ENCODE measurements at places on chromosomes 6 and 20.

DNA sequence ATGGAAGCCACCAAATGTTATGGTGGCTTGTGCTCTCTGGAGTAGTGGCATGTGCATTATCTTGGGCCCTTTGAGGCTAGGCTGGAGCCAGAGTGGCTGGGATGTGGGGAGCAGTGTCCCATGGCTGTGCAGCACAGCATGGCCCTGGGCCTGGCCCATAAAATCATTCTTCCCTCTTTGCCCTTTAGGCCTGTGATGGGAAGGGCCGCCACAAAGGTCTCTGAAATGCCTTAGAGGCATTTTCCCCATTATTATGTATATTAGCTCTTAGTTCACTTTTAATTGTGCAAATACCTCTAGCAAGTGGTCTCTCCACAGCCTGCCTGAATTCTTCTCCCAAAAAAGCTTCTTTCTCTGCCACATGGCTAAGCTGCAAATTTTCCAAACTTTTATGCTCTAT, 297.3 kb upstream of the IRAK1BP1 start:
- no peak for DNase-seq

DNA sequence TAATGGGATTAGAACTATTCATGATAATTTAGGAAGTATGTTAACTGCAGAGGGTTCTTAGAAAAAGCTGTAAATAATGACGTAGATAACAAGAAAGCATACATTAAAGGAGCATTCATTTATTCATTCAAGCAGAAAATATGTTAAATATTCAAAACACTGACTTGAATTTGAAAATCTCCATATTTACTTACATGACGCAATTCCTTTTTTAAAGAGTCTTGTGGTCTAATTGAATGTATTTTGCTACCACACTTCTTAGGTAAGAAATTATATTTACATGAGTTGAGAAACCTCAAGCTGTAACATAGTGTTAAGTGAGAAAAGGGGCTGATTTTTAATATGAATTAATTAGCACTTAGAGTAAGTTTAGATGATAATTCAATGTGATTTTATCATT, 38.9 kb upstream of the NKAIN2 start:
- DNase-seq: no peak

DNA sequence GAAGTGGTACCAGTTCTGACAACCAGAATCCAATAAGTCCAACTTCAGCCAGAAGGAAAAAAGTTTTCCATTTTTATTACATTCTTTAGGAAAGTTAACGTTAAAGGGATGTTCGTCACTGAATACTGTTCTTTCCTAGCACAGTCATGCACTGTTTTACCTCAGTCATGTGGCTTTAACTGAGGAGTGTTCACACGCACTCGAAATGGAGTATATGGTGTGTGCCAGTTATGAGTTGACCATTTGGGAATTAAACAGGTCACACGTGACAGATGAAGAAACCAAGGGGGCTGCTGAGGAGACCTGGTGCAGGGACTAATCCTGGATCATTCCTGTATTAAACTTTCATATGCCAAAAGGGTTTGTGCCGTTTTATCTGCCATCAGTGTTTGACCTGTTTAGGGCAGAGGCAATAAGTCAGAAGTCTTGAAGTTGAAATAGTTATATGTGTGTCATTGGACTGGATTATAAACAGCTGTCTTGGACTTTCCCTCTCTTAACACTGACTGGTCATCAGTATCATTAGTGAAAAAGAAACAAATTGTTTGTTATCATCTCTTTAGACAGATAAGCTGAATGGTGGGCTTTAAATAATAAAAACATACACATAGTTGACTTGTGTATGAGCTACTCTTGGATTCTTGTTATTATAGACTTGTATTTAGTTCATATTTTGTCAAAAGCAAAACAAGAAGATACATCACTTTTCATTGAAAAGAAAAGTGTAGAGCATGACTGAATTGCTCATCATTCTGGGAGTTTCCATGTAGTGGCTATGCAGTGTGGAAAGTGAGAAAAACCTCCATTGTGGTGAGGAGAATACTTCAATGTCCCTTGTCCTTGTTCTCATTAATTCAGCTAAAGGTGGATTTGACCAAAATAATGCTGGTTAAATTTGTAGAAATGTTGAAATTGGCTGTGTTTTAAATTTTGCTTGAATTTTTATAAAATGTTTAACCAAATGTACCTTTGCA, 123.5 kb upstream of the SAMD5 start:
- DNase-seq: no peak

- DNase-seq: peak; percentile 19
Measured at GRCh38 chr6:53492860-53493634, 51.9 kb downstream of the GCLC start.

DNA sequence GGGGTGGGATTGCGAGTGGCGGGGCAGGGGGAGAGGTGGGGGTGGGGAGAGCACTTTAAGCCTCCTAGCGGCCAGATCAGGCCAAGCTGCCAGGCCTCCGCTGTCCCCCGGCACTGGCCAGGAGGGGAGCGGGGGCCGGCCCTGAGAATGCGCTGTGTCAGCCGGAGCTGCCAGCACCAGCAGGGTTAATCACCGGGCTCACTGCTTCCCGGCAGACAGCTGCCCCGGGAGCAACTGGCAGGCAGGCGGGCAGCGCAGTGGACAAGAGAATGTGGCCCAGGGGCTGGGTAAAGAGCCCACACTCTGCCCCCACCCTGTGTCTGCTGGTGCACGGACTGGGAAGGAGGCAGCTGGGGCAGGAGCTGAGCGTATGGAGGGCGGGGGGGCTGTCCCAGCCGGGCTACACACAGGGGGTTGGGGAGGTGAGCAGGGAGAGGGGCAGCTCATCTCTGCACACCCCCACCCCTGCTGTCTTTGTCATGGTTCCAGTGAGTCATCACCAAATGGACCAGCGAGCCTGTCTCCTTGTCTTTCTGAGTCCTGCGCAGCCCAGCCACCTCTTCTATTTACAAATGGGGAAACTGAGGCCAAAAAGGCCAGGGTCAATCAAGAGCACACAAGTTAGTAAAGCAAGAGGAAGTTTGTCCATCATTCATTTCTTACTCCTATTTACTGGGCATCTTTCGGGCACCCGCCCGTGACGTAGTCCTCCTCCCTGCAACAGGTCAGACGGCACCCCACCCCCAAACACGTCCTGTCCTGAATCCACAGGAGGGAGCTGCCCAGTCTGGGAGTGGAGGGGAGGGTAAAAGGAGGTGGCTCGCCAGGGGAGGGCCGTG, 2.1 kb upstream of the LAMA5 start:
- no peak for DNase-seq

DNA sequence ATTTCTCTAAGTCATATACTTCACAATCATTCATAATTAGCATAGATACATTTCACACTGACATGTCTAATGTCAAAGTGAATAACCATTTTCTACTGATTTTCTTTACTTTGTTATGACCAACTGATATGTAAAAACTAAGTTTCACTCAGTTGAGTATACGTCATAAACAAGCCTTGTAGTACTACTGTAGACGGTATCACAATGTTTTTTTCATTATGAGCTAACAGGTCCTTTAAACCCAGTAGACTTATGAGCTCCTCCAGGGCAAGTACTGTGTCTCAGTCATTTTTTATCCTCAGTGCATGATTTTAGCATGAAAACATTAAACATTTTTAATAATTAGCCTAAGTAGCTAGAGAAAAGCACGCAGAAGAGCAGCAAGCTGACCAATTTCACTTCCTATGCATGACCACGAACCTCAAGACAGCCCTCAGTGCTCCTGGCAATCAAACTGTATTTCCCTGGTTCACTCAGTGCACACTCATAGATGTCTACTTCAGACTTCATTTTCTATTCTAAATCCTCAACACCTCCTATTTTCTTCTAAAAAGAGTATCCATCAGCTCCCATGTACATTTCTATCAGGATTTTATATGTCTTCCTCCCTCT, 32.0 kb upstream of the TFAP2D start:
- DNase-seq: no peak

DNA sequence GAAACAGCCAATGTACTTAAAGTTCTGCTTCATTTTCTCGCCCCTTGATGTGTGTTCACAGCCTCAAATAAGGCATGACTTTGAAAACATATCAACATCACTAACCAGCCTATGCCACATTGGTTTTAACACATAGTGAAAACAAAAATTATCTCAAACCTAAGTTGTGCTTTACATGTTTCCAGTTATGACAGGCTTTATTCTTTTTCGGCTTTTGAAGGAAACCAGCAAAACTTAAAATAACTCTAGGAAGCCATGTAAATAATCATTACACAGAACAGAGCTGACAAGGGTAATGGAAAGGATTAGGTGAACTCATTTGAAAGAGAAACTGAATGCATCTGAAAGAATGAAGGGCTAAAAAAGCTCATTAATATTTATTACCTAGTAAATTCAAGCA, 42.1 kb downstream of the BMP5 start:
- DNase-seq: no peak

GRCh38 chr6:43926634-43927531, 156.9 kb downstream of the VEGFA start:
- no peak for DNase-seq

DNA sequence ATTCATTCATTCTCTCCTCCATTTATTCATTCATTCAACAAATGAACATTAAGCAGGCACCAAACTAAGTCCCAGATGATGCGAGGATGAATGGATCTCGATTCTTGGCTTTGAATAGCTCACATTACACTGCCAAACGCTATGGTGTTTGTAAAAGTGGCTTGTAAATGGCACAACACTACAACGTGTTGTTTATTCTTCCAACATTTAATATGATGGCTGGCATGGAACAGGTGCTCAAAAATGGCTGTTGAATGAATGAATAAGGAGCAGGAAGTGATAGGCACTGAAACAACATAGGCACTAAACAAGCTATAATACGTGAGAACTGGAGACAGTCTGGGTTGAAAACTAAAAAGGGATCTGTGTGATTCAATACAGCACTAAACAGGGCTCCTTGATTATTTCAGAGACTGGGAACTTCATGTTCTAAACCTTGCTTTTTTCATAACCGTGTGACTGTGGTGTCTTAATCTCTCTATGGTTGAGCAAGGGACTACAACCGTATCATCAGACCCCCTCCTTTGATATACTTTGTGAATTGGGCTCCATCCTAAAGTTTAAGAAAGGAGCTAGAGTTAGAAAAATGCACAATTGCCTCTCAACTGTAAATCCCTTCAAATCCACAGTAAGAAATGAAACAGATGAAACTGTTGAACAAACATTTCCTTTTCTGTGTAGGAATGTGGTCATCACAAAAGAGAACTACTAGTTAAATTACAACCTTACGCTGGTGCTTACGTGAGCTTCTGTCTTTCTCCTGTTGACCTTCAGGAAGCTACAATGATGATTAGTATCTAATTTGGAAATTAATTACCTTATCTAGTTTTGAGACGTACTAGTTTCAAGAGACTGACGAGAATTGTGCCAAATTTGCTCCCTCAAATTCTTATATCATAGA, 16.9 kb upstream of the SLC16A10 start:
- DNase-seq: no peak

DNA sequence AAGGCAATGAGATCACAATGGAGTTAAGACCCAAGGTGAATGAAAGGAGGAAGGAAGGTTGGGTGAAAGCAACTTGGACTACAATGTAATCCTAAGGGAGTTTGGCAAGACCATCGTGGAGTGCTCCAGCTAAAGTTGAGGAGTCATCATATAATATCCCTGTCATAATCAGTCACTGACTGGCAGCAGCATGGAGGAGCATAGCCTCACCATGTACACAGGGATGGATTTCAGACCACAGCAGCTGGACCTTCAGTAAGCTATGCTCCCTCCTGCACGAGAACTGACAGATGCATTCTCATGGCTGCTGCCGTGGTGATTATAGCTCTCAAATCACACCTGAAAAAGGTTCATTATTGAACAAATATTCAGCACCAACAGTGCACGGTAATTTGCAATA, 43.0 kb downstream of the GOPC start:
- DNase-seq: no peak

- no peak for DNase-seq
Measured at GRCh38 chr20:35191419-35192117, 19.7 kb downstream of the PROCR start.

DNA sequence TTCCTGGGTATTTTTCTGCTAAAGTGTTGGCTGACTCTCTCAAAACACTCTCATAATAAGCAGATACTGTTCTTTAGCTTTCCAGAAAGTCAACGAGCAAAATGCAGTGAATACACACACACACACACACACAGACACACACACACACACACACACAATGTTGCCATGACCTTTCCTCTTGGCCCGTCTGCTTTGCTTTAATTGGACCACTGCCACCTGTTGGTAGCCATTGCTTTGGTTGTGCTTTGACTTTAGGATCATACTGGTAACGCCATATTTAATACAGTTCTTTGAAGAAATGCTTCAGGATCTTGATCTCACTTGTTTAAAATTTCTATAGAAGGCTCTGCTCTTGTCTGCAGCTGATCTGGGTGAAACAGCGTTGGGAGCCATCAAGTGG, 4.4 kb downstream of the FIG4 start:
- DNase-seq: peak; percentile 17

- DNase-seq: no peak
Measured at GRCh38 chr20:58196402-58197184, 31.9 kb downstream of the ANKRD60 start.

DNA sequence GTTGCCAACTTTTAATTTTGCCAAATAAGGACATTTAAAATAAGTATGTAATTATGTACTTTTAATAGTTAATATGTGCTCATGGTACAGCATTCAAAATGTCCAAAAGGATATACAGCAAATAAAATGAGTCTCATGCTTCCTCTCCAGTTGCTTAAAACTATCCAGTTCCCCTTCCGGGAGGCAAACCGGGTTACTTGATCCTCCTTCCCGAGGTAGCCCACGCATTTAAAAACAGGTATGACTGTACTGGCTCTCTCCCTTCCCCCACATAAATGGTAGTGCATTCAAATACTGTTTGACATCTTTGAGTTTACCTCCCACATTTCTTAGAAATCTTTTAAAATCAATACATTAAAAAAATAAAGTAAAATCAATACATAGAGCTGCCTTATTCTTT, 66.4 kb downstream of the PHF20 start:
- DNase-seq: no peak

DNA sequence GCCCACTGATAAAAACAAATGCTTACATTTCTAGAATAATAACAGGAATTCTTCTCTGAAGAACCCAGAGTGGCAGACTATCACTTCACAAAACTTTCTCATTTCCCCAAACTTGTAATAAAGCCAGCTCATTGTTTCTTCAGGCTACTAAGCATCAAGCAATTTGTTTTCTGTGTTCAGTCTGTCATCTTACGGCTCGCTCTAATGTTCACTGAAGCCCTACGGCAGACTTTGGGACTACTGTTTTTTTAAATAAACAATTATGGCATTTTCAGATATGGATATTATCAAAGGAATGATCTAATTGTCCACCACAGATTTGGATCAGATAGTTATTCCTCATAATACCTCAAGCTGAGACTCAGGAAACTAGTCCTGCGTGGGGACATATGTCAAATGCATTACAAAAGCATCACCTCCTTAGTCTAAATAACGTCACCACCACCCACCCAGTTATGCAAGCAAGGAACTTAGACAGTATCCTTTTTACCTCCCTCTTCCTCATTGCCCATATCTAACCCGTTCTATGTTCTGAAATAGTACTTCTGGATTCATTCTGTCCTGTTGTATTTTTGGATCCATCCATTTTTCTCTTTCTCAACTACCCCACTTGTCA, 415.1 kb downstream of the PLCB1 start:
- DNase-seq: no peak

DNA sequence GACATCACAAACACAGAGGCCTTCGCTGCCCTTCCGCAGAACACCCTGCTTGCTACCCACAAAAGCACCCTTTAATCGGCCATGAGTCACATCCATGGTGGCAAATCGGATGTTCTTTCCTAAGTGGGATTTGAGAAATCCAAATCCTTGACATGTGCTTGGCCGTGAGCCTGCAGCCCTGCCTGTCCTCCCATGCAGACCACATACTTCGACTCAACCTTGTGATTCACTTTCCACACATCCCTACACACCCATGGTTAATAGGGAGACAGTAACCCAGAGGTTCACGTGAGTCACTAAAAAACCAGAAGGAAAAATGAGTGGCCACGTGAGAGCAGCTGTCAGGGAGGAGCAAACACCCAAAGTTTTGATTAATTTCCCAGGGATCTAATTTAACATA, 19.4 kb downstream of the RAMACL start:
- DNase-seq: no peak
